ENCODE measurements at places on chromosomes 3 and 15.

- no peak for DNase-seq
These were observed 11.8 kb upstream of the ABHD10 start for GRCh38 chr3:111967068-111967467.

DNA sequence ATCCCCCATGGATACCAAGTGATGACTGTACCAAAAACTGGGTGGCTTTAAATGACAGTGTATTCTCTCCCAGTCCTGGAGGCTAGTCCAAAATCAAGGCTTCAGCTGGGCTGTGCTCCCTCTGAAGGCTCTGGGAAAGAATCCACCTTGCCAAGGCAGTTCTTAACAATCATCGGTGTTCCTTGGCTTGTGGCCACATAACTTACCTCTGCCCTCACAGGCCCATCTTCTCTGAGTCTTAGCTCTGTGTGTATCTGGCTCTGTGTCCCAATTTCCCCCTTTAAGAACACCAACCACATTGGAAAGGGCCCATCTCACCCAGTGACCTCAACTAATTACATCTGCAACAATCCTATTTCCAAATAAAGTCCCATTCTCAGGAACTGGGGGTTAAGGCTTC lies 503.0 kb upstream of the PROK2 start:
- DNase-seq: no peak

GRCh38 chr3:125108833-125109535 lies 53.2 kb upstream of the HEG1 start:
- DNase-seq: no peak

- no peak for DNase-seq
These were observed 271.0 kb downstream of the PDZRN3 start for GRCh38 chr3:73353649-73354217.

DNA sequence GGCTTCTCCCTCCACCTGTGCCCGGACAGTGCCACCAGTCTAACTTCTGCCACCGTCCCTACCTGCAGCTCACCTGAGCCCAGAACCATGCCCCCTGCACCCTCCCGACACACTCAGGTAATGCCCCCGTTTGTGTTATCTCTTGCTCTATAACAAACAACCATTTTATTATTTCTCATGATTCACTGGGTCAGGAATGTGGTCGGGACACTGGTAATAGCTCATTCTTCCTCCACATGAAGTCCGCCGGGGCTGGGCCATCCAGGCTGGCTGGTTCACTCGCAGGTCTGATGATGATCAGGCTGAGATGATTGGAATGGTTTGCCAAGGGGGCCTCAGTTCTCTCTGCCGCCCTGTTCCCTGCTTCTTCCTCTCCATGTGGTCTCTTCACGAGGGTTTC lies 20.3 kb upstream of the NR2E3 start:
- DNase-seq: no peak

GRCh38 chr15:60840703-60841411 lies 361.9 kb upstream of the ICE2 start:
- no peak for DNase-seq

DNA sequence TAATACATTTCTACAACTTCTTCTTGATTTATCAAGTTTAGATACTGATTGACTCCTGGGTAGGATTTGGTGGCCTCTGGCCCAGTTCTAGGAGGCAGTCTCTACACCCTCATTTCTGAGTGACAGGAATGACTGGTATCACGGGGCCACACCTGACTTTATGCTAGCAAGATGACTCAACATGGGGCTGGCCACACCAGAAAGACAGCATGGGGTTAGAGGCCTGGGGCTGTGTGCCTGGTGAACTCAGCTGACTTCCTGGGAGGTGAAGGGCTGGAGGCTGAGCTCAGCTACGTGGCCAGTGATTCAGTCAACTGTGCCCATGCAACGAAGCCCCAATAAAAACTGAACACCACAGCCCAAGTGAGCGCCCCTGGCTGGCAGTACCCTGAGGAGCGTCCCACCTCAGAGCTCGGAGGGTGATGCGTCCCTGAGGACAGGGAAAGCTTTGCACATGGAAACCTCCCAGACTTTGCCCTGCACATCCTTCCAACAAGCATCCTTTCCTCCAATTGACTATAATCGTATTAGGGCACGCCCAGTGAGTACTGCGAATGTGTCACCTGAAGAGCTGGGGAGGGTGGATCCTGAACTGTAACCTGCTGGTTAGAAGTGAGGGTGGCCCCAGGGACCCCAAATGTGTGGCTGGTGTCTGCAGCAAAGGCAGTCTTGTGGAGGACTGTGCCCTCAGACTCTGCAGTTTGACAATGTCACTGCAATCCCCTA lies 57.2 kb downstream of the NIPA2 start:
- DNase-seq: no peak

DNA sequence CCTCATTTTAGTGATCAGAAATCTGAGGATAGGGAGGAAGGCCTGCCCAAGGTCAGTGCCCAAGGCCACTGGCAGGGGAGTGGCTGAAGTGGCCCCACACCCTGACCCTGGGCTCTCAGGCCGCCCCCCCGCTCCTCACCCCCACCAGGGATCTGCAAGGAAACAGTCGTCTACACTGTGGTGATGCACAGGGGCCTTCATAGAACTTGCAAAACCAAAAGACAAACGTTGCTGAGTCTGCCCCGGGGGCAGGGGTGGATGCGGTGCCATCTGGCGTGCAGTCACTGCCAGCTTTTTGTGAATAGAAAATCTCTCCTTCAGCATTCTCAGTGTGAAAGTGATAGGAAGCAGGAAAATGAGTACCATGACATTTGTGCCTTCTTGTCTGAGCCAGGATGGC lies 41.3 kb downstream of the WHAMM start:
- DNase-seq: no peak

GRCh38 chr3:129068291-129068886 lies 7.8 kb downstream of the GP9 start:
- peak; percentile 66 for DNase-seq

- DNase-seq: peak; percentile 86
These were observed 560 bp downstream of the ST6GAL1 start for GRCh38 chr3:186930641-186931531.

- no peak for DNase-seq
These were observed 440.0 kb upstream of the PROK2 start for GRCh38 chr3:72224804-72225509.

DNA sequence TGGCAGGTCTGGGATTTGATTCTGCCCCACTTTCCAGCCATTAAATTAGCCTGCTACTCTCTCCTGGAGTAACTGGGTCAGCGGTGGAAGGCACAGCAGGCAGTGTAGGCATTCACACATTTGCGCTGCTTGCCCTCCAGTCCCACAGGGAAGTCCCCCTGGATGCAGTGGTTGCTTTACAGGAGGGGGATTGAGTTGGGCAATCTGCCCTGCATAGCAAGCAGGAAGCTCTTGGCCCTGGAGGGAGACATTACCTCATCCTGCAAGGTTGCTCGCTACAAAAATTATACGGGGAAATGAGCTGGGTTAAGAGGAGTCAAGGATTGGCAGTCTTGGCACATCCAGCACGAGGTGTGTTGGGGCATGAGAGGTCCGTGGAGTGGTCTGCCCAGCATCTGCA lies 14.8 kb downstream of the MCM2 start:
- DNase-seq: no peak

DNA sequence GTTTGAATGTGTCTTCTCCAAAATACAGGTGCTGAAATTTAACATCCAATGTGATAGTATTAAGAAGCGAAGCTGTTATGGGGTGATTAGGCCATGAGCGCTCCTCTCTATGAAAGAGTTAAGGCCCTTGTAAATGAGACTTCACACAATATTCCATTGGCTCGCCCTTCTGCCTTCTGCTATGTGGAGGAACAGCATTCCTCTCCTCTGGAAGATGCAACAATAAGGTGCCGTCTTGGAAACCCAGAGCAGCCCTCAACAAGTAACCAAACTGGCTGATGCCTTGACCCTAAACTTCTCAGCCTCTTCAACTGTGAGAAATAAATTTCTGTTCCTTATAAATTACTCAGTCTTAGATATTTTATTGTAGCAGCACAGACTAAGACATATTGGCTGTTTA lies 874.6 kb downstream of the ROBO1 start:
- DNase-seq: no peak

- no peak for DNase-seq
These were observed 19.2 kb upstream of the KPNA1 start for GRCh38 chr3:122533931-122534334.

DNA sequence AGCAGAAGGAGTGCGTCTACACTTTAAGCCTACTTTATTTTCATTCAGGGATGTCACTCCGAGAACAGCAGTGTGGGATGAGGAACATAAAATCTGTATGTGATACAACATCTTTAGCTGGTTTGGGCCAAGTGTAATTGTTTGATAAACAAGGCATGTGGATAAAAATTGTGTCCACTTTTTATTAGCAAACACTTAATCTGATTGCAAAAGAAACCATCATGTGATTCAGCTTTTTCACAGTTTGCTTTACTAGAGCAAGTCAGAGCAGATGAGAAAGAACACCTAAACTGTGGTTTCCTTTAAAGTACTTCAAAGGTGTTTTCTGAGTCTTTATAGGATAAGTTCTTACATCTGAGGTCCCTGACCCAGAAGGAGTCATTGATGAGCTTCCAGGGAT lies 237.9 kb downstream of the THSD4 start:
- no peak for DNase-seq

- no peak for DNase-seq
These were observed 234.8 kb downstream of the CHST2 start for GRCh38 chr3:143354342-143354741.

- DNase-seq: no peak
These were observed 348.0 kb downstream of the VPS13C start for GRCh38 chr15:61712129-61712759.

GRCh38 chr15:90871716-90872485 lies 3.5 kb downstream of the FURIN start:
- peak; percentile 74 for DNase-seq

Data from Right ventricle myocardium inferior (tissue), 1 donor.